ENCODE measurements at places on chromosomes 16 and 17.

DNA sequence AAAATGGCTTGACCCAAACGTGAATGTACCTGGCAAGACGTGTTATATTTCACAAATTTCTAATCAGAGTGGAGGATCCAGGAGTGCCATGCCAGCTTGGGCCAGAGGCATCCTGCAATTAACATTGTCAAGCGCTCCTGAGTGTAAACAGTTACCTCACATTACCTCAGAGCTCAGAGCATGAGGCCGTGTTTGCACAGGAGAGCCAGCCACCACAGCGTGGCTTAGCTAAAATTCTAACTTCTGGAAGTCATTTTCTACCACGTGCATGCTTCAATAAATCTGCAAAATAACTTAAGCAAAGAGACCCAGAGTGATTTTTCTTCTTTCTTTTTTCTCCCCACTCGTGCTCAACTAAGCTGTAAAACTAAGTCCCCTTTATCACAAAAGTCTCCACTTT is 769.0 kb downstream of the KCNJ2 start:
- no peak overlapping the region for H3K27ac ChIP-seq
- H3K4me1 ChIP-seq: peaks cover 12% of the 10 kb centered on the region
- no peak for DNase-seq
- no peaks in the 10 kb centered on the region for H3K27me3 ChIP-seq
- H3K4me3 ChIP-seq: no peak overlapping the region

DNA sequence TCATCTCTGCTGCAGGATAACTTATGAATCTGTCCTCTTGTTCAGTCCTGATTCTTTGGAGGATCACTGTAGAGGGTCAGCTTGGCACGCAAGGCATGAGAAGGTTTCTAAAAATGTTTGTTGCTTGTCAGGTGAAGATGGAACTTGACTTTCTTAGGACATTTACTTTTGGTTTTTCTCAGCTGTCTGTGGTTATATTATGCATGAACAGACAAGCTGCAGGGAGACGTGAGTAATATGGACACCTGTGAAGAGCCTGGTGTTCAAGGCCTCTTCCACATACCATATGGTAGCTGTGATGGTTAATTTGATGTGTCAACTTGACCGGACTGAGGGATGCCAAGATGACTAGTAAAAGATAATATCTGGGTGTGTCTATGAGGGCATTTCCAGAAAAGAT is 270.2 kb upstream of the CPHXL start:
- no peaks in the 10 kb centered on the region for H3K36me3 ChIP-seq
- no peak overlapping the region for H3K27ac ChIP-seq
- no peak for DNase-seq
- no peaks in the 10 kb centered on the region for H3K27me3 ChIP-seq
- H3K4me3 ChIP-seq: no peak overlapping the region

- DNase-seq: no peak
- H3K4me3 ChIP-seq: no peak overlapping the region
- H3K4me1 ChIP-seq: no peaks in the 10 kb centered on the region
- H3K27me3 ChIP-seq: peaks cover 31% of the 10 kb centered on the region
- no peaks in the 10 kb centered on the region for H3K36me3 ChIP-seq
Observed at GRCh38 chr16:57667526-57668262, 412 bp upstream of the ADGRG3 start.

DNA sequence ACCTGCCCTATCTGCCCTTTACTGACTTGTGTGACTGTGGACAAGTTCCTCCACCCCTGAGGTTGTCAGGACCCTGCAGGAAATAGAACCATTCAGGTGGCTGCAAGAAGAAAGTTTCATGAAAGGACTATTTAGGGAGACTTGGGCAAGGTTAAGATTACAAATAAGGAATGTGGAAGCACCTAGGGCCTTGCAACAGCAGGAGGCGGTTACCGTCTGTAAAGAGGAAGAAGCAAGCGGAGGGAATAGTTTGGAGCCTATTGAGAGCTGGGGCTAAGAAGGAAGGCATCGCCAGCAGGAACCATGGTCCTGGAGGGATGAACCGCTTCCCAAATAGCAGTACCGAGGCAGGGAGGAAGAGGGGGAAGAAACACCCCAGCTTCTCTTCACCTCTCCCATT is 132.4 kb downstream of the PRKCB start:
- H3K36me3 ChIP-seq: no peaks in the 10 kb centered on the region
- no peak for DNase-seq
- H3K27ac ChIP-seq: no peak overlapping the region
- H3K4me3 ChIP-seq: no peak overlapping the region
- H3K27me3 ChIP-seq: no peaks in the 10 kb centered on the region

DNA sequence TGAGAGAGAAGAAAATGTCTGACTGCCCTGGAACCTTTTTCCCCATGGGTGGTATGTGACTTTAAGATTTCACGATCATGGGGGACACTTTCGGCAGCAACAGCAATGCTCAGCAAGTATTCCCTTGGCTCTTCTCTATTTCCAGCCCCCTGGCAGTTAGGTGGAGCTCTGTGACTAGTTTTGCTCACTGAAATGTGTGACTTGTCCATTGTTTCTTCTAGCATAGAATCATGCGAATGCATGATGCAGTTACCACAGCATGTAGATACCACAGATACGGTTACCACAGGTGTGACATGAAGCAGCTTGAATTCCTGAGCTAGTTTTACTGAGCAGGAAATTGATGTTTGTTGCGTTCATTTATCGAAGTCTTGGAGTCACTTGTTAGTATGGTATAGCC is 1034.5 kb upstream of the EEF2KMT start:
- no peak overlapping the region for H3K27ac ChIP-seq
- DNase-seq: no peak
- no peak overlapping the region for H3K4me3 ChIP-seq
- no peaks in the 10 kb centered on the region for H3K4me1 ChIP-seq
- H3K36me3 ChIP-seq: no peaks in the 10 kb centered on the region
- H3K27me3 ChIP-seq: no peaks in the 10 kb centered on the region

- no peak overlapping the region for H3K4me3 ChIP-seq
- H3K27me3 ChIP-seq: peaks cover 10% of the 10 kb centered on the region
- no peak overlapping the region for H3K27ac ChIP-seq
Observed at GRCh38 chr17:71987634-71988033, 133.2 kb upstream of the SOX9 start.

- no peak overlapping the region for H3K27ac ChIP-seq
- peaks cover 24% of the 10 kb centered on the region for H3K4me1 ChIP-seq
- no peaks in the 10 kb centered on the region for H3K27me3 ChIP-seq
- H3K4me3 ChIP-seq: no peak overlapping the region
- no peaks in the 10 kb centered on the region for H3K36me3 ChIP-seq
Observed at GRCh38 chr17:17757391-17757791, 76.1 kb downstream of the RAI1 start.

GRCh38 chr17:78057113-78057740 is 71.3 kb downstream of the TMC6 start:
- H3K4me1 ChIP-seq: peaks cover 10% of the 10 kb centered on the region
- no peaks in the 10 kb centered on the region for H3K27me3 ChIP-seq
- peak; percentile 42 for DNase-seq
- peaks cover 4% of the 10 kb centered on the region for H3K36me3 ChIP-seq

GRCh38 chr17:40610359-40610758 is 37.3 kb downstream of the SMARCE1 start:
- peak; percentile 25 for DNase-seq
- H3K4me1 ChIP-seq: no peaks in the 10 kb centered on the region
- no peak overlapping the region for H3K27ac ChIP-seq
- H3K4me3 ChIP-seq: no peak overlapping the region
- H3K36me3 ChIP-seq: no peaks in the 10 kb centered on the region

GRCh38 chr17:44752953-44753861 is 5.6 kb upstream of the ADAM11 start:
- H3K27ac ChIP-seq: no peak overlapping the region
- H3K36me3 ChIP-seq: peaks cover 9% of the 10 kb centered on the region
- H3K4me1 ChIP-seq: no peaks in the 10 kb centered on the region
- H3K27me3 ChIP-seq: no peaks in the 10 kb centered on the region

GRCh38 chr17:61335105-61335844 is 64.4 kb upstream of the TBX2 start:
- H3K27me3 ChIP-seq: no peaks in the 10 kb centered on the region
- peak overlapping the region; percentile 62 for H3K27ac ChIP-seq
- DNase-seq: no peak
- no peak overlapping the region for H3K4me3 ChIP-seq

DNA sequence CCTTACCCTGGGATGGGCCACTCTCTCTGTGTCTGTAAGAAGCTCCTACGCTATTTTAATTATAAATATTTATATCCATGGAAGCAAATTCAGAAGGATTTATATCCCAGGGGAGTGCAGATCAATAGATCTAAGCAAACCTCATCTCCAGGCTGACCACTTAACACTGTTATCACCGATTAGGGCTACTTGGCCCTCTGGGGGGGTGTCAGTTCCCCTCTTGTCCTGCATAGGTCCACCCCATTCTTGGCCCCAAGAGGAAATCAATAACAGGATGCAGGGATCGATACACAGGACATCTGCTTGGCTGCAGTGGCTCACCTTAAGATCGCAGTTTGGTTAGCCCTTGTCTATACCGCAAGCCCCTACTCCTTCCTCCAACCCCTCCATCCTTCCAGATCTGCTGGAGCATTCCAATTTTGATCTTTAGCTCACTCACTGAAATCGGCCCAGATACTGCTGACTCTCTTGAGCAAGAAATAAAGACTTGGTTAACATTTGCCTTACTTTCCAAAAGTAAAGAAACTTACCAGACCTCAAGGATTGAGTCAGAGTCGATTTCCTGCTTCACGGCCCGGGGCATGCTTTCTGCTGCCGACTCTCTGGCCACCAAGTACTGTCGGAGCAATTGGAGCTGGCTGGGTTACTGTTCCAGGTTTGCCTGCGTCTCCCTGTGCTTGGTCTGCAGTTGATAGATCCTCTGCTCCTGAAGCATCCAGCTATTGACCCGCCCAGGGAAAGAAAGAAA is 112.3 kb upstream of the PMFBP1 start:
- peaks cover 6% of the 10 kb centered on the region for H3K36me3 ChIP-seq
- DNase-seq: no peak
- H3K27me3 ChIP-seq: no peaks in the 10 kb centered on the region
- peaks cover 11% of the 10 kb centered on the region for H3K4me1 ChIP-seq
- H3K4me3 ChIP-seq: no peak overlapping the region

DNA sequence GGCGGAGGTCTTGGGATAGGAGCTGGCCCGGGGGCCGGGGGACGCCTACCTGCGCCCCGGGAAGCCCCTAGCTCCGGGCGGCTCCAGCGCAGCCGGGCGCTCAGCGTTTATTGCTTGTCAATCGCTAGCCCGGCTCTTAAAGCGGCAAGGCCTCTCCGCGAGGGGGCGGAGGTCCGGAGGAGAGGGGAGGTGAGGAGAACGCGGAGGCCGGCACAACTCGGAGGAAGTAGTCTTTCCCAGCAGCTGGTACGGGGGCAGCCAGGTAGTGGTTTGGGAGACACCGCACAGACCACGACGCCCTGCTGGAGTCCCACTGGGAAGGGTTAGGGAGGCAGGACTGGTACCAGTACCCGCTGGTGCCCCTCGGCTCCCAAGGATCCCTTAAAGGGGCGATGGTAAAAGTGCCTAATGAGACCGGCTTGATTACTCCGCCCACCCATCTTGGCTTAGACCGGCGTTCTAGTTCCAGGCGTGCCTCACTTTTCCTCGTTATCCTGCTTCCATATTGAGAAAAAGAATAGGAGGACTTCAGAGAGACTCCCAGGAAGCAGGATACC is at the start of gene MPP2:
TSS of gene MPP2 (minus strand) at position 112 of the 557 bp plus-strand sequence. CDS start 3,076 bp downstream, outside the sequence.
- H3K4me3 ChIP-seq: peak within 1 kb of the TSS; percentile 79
- peaks cover 2% of the 10 kb centered on the region for H3K36me3 ChIP-seq

GRCh38 chr17:78535273-78536197 is 41.7 kb downstream of the DNAH17 start:
- H3K27ac ChIP-seq: peak overlapping the region; percentile 65
- no peaks in the 10 kb centered on the region for H3K27me3 ChIP-seq
- H3K4me1 ChIP-seq: peaks cover 23% of the 10 kb centered on the region

GRCh38 chr16:61366006-61366405 is 670.2 kb downstream of the CDH8 start:
- H3K4me3 ChIP-seq: no peak overlapping the region
- H3K4me1 ChIP-seq: no peaks in the 10 kb centered on the region
- H3K27me3 ChIP-seq: no peaks in the 10 kb centered on the region
- DNase-seq: no peak

DNA sequence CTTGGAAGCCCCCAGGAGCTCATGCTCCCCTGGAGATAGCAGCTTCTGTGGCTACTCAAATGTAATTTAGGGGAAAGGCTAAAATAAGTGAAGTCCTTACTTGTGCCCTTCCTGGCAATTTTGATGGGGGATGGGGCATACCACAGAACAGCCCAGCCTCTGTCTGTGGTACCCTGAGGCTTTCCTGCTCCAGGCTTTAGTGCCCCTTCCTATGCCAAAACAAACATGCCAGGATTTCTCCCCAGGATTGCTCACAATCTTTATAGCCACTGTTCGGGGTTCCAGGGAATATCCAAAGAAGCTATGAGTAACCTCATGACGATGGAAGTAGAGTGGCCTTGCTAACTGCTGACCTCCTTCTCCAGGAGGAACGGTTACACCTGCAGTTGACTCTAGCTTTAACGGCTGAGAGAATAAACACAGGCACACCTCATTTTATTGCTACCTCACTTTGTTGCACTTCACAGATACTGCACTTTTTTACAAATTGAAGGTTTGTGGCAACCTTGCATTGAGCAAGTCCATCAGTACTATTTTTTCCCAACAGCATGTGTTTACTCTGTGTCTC is 24.9 kb downstream of the CCL4 start:
- H3K4me1 ChIP-seq: no peaks in the 10 kb centered on the region
- no peak overlapping the region for H3K4me3 ChIP-seq
- no peak overlapping the region for H3K27ac ChIP-seq
- H3K36me3 ChIP-seq: no peaks in the 10 kb centered on the region
- DNase-seq: no peak

DNA sequence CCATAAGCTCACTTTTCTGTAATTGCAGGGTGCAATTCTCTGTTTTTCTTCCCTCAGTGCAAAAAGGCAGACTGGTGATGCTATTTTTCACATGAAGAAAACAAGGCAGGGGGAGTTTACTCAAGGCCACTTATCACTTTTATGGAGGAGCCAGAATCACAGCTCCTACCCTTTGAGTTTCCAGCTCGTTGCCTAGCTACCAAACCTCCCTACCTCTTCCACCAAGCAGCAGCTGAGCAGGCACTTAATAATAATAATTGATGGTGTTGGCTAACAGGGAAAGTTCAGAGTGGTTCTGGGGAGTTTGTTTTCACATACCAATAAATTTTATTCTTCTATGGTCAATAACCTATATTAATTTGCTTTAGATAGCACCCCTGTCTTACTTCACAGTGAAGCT is 31.9 kb upstream of the MPHOSPH6 start:
- DNase-seq: no peak
- H3K27me3 ChIP-seq: peaks cover 13% of the 10 kb centered on the region
- H3K4me1 ChIP-seq: no peaks in the 10 kb centered on the region
- H3K36me3 ChIP-seq: no peaks in the 10 kb centered on the region
- no peak overlapping the region for H3K27ac ChIP-seq
- no peak overlapping the region for H3K4me3 ChIP-seq

- H3K36me3 ChIP-seq: peaks cover 2% of the 10 kb centered on the region
- no peaks in the 10 kb centered on the region for H3K27me3 ChIP-seq
- no peak for DNase-seq
- H3K4me1 ChIP-seq: peaks cover 51% of the 10 kb centered on the region
Observed at GRCh38 chr16:89436366-89436765, 54.0 kb downstream of the ANKRD11 start.

DNA sequence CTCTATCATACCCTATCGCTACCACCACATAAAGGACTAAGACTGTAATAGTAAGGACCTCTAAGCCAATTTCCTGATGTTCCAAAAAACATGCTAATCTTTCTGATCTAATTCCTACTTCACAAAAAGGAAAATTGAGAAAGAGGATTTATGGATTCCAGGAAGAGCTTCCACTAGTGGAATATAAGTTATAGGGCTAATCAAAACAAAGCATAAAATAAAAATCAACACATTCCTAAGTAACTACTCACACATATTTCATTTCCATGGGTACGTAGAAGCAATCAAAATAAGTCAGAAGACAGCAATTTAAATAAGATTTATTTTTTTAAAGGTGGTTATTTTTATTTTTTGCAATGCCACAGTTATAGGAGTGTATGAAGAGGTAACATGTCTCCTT is 12.4 kb downstream of the CCDC43 start:
- peak overlapping the region; percentile 50 for H3K27ac ChIP-seq
- peaks cover 7% of the 10 kb centered on the region for H3K36me3 ChIP-seq
- H3K27me3 ChIP-seq: no peaks in the 10 kb centered on the region
- no peak overlapping the region for H3K4me3 ChIP-seq
- DNase-seq: no peak
